ENCODE measurements at places on chromosomes 7 and 10. TPM values are rescaled to one million over a fixed set of nuclear protein-coding genes. Genes with fewer than 3 reads are reported as not detected.

The FAM180A gene
- total RNA-seq: not detected

The RAMP3 gene
- total RNA-seq: not detected

The TYW1B gene
- 2.1 TPM for total RNA-seq

The FAM25G gene
- not detected for total RNA-seq

The SORBS1 gene
- total RNA-seq: 0.32 TPM

The TYSND1 gene
- total RNA-seq: 10.5 TPM

The IFIT1B gene
- not detected for total RNA-seq

The OLAH gene
- under 0.01 TPM for total RNA-seq

The AKR1C3 gene
- 47.7 TPM for total RNA-seq

The OAT gene
- 180 TPM for total RNA-seq

The HTR7 gene
- total RNA-seq: 0.32 TPM

The LBX1 gene
- total RNA-seq: not detected

The SNX13 gene
- total RNA-seq: 39.7 TPM

The GJD4 gene
- total RNA-seq: not detected

The SPRN gene
- not detected for total RNA-seq

The FXYD4 gene
- total RNA-seq: not detected

The TMEM236 gene
- under 0.01 TPM for total RNA-seq

The SLC18A2 gene
- not detected for total RNA-seq

The FAM25A gene
- not detected for total RNA-seq

The SPDYE8 gene
- not detected for total RNA-seq

The NUP42 gene
- total RNA-seq: 34.8 TPM

The PRLHR gene
- total RNA-seq: not detected

The SPAG6 gene
- not detected for total RNA-seq

The SDK1 gene
- total RNA-seq: 0.32 TPM

The PLEKHA8 gene
- total RNA-seq: 14.9 TPM

The OR2A5 gene
- total RNA-seq: not detected

The IDI2 gene
- total RNA-seq: not detected

The PPP1R9A gene
- total RNA-seq: 4.0 TPM

The RBP3 gene
- not detected for total RNA-seq

The NEUROD6 gene
- total RNA-seq: not detected

The IGF2BP3 gene
- total RNA-seq: 161 TPM

The ELAPOR2 gene
- total RNA-seq: 18.2 TPM

The CUZD1 gene
- 0.91 TPM for total RNA-seq

The CASD1 gene
- 22.6 TPM for total RNA-seq

The TAS2R39 gene
- not detected for total RNA-seq

The WASL gene
- 7.8 TPM for total RNA-seq

Data from epithelial cell of umbilical artery (primary cell).